ENCODE measurements at places on chromosomes 12 and 14.

- no peak for DNase-seq
Observed at GRCh38 chr14:32169191-32169590, 32.7 kb upstream of the RNU6-7 start.

- no peak for DNase-seq
Observed at GRCh38 chr14:56752428-56752827, 57.9 kb downstream of the OTX2 start.

GRCh38 chr12:110546339-110546738, 36.8 kb downstream of the PPTC7 start:
- DNase-seq, result peak; percentile 92

GRCh38 chr12:103470664-103471063, 25.1 kb downstream of the C12orf42 start:
- no peak for DNase-seq

- DNase-seq, result peak; percentile 26
Observed at GRCh38 chr12:94643606-94644005, 6.8 kb downstream of the TMCC3 start.

DNA sequence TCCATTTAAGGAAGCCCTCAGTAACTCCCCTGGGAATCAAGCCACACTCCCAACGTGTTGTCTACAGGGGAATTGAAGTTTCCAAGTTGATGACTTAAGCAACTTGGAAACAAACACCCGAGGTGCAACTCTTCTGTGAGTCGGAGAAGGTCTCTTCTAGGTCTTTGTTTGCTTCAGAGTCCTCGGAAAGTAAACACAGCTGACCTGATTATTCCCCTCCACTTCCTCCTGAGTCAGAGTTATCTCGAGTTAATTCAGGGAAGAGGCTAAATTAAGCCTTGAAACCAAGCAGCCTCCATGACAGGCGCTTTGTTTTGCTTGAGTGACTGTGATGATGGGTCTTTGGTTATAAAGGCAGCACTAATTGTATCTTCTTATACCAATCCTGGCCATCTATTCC, 41.8 kb downstream of the TUNAR start:
- no peak for DNase-seq

- no peak for DNase-seq
Observed at GRCh38 chr14:26206640-26207039, 391.2 kb downstream of the NOVA1 start.

- DNase-seq, result no peak
Observed at GRCh38 chr12:24227551-24227950, 278.1 kb upstream of the SOX5 start.

DNA sequence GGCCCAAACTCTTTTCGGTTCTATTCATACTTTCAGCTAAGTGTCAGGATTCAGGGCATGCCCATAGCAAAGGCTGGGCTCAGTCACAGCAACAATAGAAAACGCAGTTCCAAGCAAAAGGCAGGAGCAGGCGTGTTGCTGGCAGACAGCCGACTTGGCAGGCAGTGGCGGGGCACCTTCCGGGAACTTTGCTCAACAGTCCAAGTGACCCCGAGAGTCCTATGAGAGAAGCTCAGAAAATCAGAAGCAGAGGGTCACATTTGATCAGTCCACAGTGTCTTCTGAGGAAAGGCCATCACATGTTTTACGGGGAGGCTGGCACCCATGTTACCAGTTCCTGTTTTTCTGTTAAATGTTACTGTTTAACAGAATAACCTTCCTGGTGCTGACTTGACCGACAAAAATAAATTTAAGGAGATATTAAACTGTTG, 115.0 kb downstream of the DACT1 start:
- DNase-seq, result peak; percentile 55

DNA sequence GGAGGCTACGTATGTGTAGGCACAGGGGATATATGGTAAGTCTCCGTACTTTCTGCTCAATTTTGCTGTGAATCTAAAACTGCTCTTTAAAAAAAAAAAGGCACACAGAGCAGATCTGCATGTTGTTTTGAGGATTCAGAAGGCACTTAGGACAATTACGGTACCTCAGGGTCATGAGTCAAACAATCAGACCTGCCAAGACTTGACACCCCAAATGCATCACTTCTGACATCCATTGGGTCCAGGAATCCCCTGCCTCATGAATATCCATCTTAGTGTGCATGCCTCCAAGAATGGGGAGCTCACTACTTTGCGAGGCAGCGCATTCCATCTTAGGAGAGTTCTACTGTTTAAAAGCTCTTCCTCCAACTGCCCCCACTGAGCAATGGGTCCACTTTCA, 3.0 kb downstream of the BDKRB2 start:
- no peak for DNase-seq

- no peak for DNase-seq
Observed at GRCh38 chr12:80382254-80382653, 61.8 kb upstream of the PTPRQ start.

- no peak for DNase-seq
Observed at GRCh38 chr12:66800046-66800445, 121.2 kb upstream of the GRIP1 start.

- DNase-seq, result no peak
Observed at GRCh38 chr12:115988212-115988611, 289.3 kb downstream of the MED13L start.

- no peak for DNase-seq
Observed at GRCh38 chr12:130673036-130673705, 42.9 kb downstream of the RIMBP2 start.

DNA sequence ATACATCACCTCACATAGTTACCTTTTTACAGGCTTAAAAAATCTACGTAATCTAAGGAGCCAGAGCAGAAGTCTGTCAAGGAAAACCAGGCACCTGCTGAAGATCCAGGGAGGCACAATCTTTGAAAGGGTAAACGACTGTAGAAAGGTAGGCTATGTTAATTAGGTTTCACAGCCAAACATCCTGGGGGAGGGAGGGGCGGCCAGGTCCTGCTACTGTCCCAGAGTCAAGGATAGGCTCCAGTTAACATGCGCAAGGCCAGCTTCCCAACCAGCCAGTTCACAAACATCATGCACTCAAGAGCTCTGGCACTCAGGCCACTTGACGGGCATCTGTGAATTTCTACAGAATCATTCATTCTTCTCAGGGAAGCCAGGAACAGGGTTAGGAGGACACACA, 22.9 kb downstream of the NIN start:
- DNase-seq, result no peak

DNA sequence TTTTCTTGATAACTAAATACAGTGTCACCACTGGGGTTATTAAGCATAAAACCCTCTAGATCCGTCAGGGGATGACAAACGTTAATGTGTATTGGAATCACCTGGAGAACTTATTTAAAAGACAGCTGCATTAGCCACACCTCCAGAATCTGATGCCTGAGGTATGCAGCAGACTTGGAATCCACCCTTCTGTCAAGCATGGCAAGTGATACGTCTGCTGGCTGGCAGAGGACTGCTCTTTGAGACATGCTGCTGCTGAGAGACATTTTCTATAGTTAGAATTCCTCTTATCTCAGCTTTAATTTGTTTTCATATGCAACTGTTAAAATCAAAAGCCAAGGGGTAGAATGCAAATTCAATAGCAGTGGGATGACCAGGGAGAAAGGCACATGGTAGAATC, 496.3 kb downstream of the NELL2 start:
- no peak for DNase-seq

DNA sequence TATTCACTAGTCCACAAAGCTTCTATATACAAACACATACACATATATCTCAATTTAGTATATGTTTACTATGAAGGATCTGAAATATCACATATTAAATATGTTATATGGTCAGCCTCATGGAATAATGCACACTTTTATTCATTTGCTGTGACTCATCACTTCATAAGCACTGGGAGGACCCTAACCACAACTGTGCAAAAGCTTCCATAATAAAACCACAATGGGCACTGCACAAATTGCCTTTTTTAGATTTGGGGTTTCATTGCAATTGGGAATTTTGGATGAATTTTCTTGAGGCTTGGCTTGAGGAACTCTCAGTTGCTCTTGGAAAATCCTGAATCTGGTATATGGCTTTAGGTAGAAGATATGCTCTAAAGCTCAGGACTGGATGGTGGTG, 399.4 kb downstream of the C12orf75 start:
- DNase-seq, result no peak

DNA sequence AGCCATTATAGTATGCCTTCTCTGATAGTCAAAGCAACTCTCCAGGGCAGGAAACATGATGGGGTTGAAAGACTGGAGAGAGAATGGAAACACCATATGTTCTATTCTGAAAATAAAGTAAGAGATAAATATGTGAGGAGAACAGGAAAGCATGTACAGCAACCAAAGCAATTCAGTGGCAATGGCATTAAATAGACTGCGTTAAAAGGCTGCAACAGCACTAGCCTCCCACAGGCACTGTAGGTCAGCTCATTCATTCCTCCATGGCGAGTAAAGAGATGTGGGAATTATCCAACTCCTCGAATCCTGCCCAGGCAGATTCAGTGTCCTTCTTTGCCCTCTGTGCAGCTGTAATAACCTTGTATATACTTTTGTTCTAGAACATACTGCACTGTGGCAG, 43.8 kb downstream of the ANO6 start:
- peak; percentile 74 for DNase-seq

- no peak for DNase-seq
Observed at GRCh38 chr14:95364481-95365209, 44.9 kb upstream of the CLMN start.

DNA sequence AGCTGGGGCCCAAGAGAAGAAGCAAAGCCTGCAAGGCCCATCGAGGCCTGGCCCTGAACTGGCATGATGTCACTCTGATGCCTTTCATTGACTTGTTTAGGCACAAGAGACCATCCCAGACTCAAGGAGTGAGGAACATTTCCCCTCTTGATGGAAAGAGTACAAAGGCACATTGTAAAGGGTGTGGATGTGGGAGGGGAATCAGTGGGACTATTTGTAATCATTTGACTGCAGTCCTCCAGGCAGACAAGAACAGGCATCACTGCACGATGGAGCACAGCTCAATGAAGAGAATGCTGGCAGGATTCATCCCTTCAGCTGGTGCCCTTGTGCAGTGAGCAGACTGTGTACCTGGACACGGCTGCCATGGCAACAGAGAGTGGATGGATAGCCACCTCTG, 87.9 kb downstream of the LGMN start:
- DNase-seq, result no peak

- no peak for DNase-seq
Observed at GRCh38 chr12:19451196-19451595, 11.9 kb downstream of the AEBP2 start.

DNA sequence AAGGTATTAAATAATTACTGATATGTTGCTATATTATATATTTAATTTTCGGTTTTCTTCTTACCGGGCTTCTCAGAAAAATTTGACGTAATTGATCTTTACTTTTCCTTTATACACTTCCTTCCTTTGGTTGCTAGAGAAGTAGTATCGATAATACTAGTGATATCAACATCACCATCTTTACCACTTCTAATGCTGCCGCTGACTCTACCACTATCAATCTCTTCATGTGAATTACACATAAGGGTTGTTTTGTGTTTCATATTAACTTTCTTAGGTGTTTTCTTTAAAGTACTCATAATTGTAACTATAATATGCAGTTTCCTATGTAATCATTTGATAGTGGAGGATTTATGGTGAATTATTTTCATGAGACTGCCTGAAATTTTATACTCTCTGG, 30.9 kb upstream of the KLRF1 start:
- DNase-seq, result no peak

- DNase-seq, result no peak
Observed at GRCh38 chr14:24135584-24135833, 485 bp upstream of the PSME1 start.

DNA sequence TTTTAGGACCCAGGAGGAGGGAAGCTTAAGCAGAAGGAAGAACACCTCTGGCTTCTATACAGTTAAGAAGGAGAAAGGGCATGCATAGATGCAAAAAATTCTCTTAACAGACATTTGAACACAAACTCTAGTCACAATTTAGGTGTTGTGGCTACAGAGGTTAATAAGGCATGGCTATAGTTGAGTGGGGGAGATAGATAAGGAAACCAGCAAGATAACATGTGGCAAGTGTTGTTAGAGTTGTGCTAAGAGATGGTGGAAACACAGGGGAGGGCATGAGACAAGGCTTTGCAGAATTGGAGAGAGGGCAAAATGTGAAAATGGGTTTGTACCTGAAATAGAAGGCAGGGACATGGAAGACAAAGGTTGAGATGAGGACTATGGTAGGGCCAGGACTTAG, 88.9 kb downstream of the MSRB3 start:
- DNase-seq, result no peak

DNA sequence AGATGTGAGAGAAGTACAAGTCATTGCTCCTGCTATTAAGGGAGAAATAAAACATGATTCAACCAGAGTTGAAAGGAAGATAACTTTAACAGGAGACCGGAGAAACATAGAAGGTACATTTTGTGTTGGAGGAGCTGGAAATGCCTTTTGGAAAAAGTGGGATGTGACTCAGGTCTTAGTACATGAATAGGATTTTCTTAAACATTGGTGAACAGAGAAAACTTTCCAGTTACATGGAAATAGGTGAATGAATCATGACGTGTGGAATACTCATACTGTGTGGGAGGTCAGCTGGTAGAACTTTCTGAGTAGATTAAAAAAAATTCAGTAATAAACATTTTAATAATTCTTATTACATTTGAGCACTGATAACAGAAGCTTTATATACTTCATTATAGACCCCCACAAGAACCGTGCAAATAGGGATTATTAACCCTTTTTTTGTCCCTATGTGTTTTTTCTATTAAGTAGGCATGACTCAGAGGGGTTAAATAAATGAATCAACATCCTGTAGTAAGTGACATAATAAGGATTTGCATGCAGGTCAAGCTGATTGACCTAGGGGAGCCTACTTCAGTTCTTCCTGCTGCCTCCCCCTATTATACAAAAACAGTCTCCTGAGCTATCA, 710.5 kb downstream of the NOVA1 start:
- peak; percentile 47 for DNase-seq

GRCh38 chr12:77232045-77232444, 166.7 kb upstream of the E2F7 start:
- DNase-seq, result peak; percentile 70

- DNase-seq, result no peak
Observed at GRCh38 chr12:132061641-132062430, 82.3 kb downstream of the DDX51 start.

DNA sequence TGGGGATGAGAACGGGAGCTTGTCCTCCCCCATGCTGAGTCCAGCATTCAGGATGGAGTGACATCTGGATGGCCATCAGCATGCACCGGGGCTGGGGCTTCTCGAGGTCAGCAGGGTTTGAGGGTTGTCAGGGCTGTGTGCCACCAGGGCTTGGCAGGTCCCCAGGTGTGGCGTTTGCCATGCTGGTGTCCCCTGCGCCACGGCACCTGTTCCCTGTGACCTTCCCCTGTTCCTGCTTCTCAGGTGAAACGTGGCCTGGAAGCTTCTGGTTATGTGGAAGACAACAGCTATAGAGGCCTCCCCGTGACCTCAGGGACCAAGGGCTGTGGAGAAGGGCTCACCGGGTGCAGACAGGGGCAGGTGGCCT, 152.4 kb downstream of the KIF26A start:
- no peak for DNase-seq
